ENCODE measurements at places on chromosomes 5 and 9. TPM values are rescaled to one million over a fixed set of nuclear protein-coding genes. Genes with fewer than 3 reads are reported as not detected.

CCL28 gene
- total RNA-seq: 1.2 TPM

CCL19 gene
- total RNA-seq: not detected

ADRA1B gene
- 0.34 TPM for total RNA-seq

ZNF354C gene
- 7.3 TPM for total RNA-seq

CBY3 gene
- not detected for total RNA-seq

Measured in dermis blood vessel endothelial cell (primary cell).